Effector CD4-positive, alpha-beta T cell (primary cell): ENCODE measurements at places on chromosomes 5 and 9.

- DNase-seq = no peak
These were observed 176.4 kb downstream of the ARRDC3 start for GRCh38 chr5:91206734-91207133.

DNA sequence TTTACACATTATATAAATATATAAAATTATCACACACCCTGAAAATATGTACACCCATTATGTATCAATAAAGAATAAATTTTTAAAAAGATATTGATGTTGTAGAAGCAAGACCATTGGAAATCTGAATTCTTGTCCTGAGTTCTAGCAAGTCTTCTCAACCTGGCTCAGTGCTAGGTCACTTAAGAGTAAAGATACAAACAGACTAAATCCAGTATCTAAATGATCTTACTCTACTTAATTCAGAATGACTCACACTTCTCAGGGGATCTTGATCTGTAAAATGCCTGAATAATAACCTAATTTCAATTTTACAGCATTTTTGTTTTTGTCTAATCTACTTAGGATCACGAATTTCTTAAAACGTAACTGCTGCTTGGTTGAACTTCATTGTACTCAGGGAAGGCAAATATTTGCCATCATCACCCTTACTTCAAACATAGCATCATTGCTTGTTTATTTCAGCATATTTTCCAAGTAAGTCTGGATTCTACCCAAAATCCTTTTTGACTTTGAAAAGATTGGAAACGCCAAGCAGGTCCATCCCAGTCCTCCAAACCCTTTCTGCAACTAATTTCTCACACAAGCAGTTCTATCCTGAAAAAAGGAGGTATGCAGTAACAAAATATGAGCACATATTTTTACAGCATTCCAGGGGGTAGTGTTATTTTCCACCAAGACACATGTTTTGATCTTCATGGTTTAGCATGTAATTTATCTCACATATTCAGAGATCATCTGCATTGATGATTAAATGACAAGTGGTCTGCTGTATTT is 582.6 kb downstream of the PSAT1 start:
- DNase-seq = no peak

GRCh38 chr9:121954477-121955140 is 138.5 kb downstream of the TTLL11 start:
- DNase-seq = no peak

DNA sequence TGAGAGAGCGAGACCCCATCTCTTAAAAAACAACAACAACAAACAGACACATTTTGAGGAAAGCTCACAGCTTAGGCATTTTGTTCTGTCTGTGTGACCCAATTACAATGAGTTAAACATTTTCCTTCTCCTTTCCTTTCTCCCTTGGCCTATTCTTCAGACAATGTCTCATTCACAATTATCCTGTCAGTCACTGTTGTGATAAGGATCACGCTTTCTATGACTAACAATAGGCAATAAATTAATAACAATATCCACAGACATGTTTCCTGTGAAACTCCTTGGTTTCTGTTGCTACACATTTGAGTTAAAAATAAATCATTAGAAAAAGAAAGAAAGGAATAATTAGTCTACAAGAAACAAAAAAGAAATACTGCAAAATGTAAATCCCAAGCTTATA is 19.8 kb upstream of the CARTPT start:
- DNase-seq = no peak

DNA sequence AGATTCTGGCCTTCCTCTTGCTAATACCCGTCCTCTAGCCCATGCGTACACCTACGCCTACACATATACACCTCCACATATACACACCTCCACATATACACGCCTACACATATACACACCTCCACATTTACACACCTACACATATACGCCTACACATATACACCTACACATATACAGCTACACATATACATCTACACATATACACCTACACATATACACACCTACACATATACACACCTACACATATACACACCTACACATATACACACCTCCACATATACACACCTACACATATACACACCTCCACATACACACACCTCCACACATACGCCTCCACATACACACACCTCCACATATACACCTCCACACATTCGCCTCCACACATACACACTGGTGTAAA is 27.2 kb downstream of the AK3 start:
- DNase-seq = no peak

DNA sequence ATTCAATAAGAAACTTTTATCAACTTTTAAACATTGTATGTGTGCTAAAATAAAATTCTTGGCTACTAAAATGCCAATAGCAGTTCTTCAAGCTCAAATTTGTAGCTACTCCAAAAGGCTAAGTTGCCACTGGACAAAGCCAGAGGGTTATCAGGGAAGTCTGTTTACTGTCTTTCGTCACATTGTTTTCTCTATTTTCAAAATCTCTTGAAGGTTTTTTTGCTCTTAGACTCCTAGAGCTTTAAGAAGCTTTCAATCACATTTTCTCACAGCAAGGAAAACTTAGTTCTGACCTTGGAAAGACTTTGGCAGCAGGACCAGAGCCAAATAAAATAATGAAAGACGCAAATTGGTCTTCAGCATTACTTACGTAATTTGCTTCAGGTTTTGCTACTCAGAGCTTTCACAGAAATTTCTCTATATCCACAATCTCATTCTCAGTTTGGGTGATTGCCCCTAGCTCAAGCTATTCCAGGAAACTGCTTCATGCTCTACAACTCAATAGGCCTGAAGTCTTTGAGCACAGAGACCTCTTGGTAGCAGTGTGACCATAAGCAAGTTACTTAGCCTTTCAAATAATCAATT is 257.7 kb downstream of the GABRG2 start:
- no peak for DNase-seq

- no peak for DNase-seq
These were observed 7.5 kb downstream of the PFDN1 start for GRCh38 chr5:140295414-140295813.

DNA sequence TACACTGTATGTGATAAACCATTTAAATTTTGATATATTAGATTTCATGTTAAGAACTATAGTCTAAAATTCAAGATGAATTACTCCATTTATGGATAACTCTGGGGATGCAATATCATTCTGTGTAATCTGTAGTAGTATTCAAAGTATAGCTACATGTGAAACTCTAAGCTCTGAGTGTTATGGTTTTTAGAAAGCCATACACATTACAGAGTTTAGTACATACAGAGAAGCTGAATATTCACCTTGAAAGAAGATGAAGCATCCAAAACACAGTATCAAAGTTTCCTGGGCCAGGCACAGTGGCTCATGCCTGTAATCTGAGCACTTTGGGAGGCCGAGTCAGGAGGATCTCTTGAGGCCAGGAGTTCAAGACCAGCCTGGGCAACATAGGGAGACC is 25.0 kb downstream of the ABHD17B start:
- DNase-seq = no peak

- no peak for DNase-seq
These were observed 304.1 kb downstream of the MAT2B start for GRCh38 chr5:163809473-163809872.

DNA sequence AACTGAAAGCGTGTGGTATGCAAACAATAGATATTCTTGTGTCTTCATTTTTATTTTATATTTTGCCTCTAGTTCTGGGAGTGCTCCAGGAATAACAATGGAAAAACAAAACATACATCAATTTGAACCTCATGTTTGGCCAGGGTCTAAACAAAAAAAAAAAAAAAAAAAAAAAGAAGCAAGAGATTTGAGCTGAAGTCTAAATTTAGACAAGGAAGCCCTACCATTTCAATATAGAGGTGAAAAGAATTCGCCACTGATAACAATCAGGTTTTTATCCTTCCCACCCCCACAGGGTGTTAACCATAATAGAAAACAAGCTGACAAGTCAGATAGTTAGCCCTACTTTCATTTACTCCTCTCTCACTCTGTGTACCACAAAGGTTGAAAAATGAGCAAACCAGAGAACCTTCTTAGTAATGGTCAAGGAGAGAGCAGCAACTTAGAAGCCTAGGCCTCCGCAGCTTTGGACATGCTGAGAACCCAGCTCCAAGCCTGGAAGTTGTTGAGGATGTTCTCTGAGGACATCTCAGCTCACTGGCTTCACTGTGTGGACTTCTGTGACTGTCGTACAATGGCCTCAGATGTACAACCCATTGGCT is 118.2 kb upstream of the HMHB1 start:
- DNase-seq = no peak

GRCh38 chr5:107289030-107289714 is 381.6 kb downstream of the EFNA5 start:
- DNase-seq = no peak

GRCh38 chr5:3311433-3311832 is 284.2 kb upstream of the IRX1 start:
- DNase-seq = no peak

- no peak for DNase-seq
These were observed 362.7 kb downstream of the CSNK1G3 start for GRCh38 chr5:123874600-123875201.

- no peak for DNase-seq
These were observed 263.6 kb upstream of the RASA1 start for GRCh38 chr5:87004101-87004500.

GRCh38 chr5:76393035-76393680 is 9.9 kb upstream of the IQGAP2 start:
- DNase-seq = no peak

GRCh38 chr5:73748510-73749400 is 122.8 kb downstream of the ARHGEF28 start:
- DNase-seq = no peak

GRCh38 chr9:124385623-124386022 is 29.6 kb downstream of the PSMB7 start:
- no peak for DNase-seq

DNA sequence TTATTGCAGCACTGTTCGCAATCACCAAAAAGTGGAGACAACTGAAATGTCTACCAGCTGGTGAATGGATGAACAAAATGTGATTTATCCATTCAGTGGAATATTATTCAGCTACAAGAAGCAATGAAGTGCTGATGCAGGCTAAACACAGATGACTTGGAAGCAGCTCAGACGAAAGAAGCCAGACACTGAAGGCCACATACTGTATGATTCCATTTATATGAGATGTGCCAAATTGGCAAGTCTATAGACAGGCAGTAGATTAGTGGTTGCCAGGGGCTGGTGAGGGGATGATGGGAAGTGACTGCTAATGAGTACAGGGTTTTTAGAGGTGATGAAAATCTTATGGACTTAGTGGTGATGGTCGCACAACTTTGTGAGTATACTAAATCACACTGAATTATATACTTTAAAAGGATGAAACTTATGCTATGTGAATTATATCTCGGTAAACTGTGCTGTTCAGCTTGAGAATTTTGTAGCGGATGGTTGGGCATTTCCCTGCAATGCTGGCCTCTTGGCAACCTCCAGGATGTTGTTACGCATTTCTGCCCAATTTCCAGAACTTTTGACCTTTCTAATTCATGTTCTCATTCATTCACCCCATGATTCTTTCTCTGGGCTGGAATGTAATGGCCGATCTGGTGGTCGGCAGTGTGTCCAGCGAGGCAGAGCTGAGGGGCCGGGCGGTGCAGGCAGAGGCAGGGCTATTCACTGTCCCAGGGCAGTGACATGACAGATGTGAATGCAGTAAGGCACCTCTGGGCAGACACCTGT is 22.0 kb upstream of the WNK2 start:
- DNase-seq = no peak

DNA sequence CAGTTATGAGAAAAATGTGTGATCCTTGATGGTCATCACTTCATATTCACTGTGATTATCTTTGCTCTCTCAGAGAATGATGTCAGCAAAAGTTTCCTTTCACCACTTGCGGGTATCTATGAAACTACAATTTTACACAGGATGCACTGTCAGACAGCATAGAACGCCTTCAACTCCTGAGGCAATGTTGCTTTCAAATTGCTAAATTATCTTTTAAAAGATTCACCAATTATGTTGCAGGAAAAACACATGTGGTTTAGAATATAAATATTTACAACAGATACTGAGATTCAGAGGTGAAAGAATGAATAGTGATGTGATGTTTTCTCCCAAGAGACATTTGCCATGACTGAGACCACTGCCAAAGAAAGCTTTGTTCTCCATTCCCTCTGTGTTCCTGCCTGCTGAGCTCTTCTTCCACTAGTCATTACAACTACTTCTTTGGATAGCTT is 879.8 kb upstream of the DMAC1 start:
- no peak for DNase-seq
